ENCODE measurements at places on chromosomes 3 and 15.

DNA sequence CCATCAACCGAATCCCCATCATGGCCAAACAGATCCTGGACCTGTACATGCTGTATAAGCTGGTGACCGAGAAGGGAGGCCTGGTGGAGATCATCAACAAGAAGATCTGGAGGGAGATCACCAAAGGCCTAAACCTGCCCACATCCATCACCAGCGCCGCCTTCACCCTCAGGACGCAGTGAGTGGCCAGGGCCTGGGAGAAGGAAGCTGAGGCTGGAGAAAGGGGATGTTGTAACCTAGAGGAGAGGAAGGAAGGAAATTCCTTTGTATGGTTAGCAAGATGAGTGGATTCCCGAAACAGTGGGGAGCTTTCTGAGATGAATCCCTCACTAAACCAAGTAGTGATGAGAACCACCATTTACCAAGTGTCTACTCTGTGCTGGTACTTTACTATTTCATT lies 25.8 kb upstream of the CLK3 start:
- H3K27me3 ChIP-seq, result no peaks in the 10 kb centered on the region
- no peaks in the 10 kb centered on the region for H3K4me1 ChIP-seq
- H3K4me3 ChIP-seq, result no peak overlapping the region
- no peak overlapping the region for H3K27ac ChIP-seq
- no peak for DNase-seq

DNA sequence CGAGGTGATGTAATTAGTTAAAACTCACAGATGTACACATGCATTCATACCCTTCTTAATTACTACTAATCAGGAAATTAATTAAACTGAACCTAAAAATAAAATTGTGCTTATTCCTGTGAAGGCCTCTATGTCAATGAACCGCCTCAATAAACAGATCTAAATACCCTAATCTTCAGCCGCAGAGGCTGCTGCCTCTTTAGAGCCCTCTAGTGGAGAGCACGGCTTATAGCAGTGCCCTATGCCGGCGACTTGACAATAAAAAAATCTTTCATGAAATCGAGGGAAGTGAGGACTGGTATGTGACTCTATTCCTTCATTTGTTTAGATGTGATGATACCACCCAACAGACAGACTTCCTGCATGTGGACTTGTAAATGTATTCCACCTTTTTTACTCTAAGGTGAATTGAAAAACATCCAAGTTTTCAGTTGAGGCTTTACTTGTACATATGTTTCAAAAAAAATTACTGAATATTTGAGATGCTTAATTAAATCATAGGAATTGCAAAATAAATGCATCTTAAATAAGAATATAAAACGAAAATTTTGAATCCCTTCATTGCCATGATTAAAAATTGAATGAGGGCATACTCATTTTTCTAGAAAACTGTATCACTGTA lies 8.3 kb upstream of the EPHA3 start:
- no peaks in the 10 kb centered on the region for H3K36me3 ChIP-seq
- H3K4me1 ChIP-seq, result no peaks in the 10 kb centered on the region
- DNase-seq, result peak; percentile 29
- no peak overlapping the region for H3K4me3 ChIP-seq
- no peak overlapping the region for H3K27ac ChIP-seq

DNA sequence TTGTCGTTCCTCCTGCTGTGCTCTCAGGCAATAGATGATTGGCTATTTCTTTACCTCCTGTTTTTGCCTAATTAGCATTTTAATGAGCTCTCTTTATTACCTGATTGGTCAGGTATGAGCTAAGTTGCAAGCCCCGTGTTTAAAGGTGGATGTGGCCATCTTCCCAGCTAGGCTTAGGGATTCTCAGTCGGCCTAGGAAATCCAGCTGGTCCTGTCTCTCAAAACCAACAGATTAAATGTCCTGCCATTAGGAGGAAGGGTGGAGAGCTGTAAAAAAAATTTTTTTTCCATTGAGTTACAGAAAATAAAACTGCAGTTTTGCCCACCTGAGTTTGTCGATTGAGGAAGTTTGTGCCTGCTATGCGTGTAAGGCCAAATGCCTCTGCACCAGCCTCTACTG lies 5.4 kb upstream of the ACSBG1 start:
- no peaks in the 10 kb centered on the region for H3K36me3 ChIP-seq
- DNase-seq, result no peak
- H3K27me3 ChIP-seq, result no peaks in the 10 kb centered on the region

- H3K4me3 ChIP-seq, result no peak overlapping the region
- no peaks in the 10 kb centered on the region for H3K27me3 ChIP-seq
- H3K27ac ChIP-seq, result no peak overlapping the region
- no peak for DNase-seq
- no peaks in the 10 kb centered on the region for H3K4me1 ChIP-seq
Observed at GRCh38 chr3:103085465-103085864, 650.6 kb downstream of the ZPLD1 start.

- H3K27me3 ChIP-seq, result no peaks in the 10 kb centered on the region
- no peaks in the 10 kb centered on the region for H3K4me1 ChIP-seq
- H3K27ac ChIP-seq, result no peak overlapping the region
- H3K4me3 ChIP-seq, result no peak overlapping the region
- no peak for DNase-seq
Observed at GRCh38 chr15:52207191-52207590, 16.0 kb upstream of the GNB5 start.

GRCh38 chr3:15113471-15113870 lies 14.5 kb upstream of the RBSN start:
- no peak overlapping the region for H3K27ac ChIP-seq
- no peaks in the 10 kb centered on the region for H3K4me1 ChIP-seq
- H3K36me3 ChIP-seq, result no peaks in the 10 kb centered on the region
- no peaks in the 10 kb centered on the region for H3K27me3 ChIP-seq
- no peak for DNase-seq

DNA sequence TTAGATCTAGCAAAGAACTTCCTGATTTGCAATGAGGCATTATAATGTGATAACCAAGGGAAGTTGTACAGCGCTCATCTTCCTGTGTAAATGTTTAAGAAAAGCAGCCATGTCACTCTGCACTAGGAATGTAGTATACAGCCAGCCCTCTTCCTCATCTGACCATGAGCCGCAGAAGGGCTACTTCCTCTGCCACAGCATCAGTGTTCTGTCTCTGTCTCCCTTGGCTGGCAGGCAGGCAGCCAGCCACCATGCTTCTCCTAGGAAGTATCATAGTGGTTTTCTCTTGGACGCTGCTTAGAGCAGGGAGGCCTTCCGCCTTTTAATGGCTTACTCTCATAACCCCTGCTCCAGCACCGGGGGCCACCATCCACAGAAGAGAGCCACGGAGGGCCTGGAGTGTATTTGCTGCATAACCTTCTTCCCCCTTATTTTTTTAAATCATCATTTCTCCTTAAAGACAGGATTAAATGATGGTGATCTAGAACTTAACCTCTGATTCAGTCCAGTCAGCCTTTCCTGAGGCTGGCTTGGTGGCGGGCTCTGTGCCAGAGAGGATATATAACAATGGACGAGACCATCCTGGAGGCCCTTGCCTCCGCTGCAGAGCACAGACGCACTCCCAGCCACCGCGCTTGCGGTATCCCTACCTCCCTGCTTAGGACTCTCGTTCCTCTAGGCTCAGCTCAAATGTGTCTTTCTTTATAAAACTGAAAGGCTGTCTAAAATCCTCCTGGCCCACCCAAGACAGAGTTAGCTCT lies 57.3 kb upstream of the PLXNA1 start:
- no peak overlapping the region for H3K27ac ChIP-seq
- no peak overlapping the region for H3K4me3 ChIP-seq
- H3K4me1 ChIP-seq, result no peaks in the 10 kb centered on the region
- no peaks in the 10 kb centered on the region for H3K36me3 ChIP-seq
- no peaks in the 10 kb centered on the region for H3K27me3 ChIP-seq

GRCh38 chr3:58334013-58334321 lies 1.3 kb downstream of the PXK start:
- peak overlapping the region; percentile 68 for H3K4me3 ChIP-seq
- H3K4me1 ChIP-seq, result peaks cover 22% of the 10 kb centered on the region
- H3K27ac ChIP-seq, result peak overlapping the region; percentile 70

DNA sequence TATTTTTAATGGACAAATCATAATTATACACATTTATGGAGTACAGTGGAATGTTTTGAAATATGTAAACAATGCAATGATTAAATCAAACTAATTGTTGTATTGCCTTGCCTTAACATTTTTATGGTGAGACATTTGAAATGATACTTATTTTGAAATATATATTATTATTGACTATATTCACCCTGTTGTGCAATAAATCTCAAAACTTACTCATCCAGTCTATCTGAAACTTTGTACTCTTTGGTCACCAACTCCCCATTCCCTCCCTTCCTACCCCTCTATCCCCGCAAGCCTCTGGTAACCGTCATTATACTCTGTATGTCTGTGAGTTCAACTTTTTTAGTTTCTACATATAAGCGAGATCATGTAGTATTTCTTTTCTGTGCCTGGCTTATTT lies 74.7 kb upstream of the GOLGA6B start:
- DNase-seq, result no peak
- H3K36me3 ChIP-seq, result peaks cover 18% of the 10 kb centered on the region
- no peaks in the 10 kb centered on the region for H3K4me1 ChIP-seq
- no peak overlapping the region for H3K27ac ChIP-seq
- no peak overlapping the region for H3K4me3 ChIP-seq
- no peaks in the 10 kb centered on the region for H3K27me3 ChIP-seq

- no peaks in the 10 kb centered on the region for H3K27me3 ChIP-seq
- no peak overlapping the region for H3K27ac ChIP-seq
- H3K4me3 ChIP-seq, result no peak overlapping the region
- no peak for DNase-seq
- H3K4me1 ChIP-seq, result no peaks in the 10 kb centered on the region
- no peaks in the 10 kb centered on the region for H3K36me3 ChIP-seq
Observed at GRCh38 chr15:96418146-96418545, 87.6 kb downstream of the NR2F2 start.

DNA sequence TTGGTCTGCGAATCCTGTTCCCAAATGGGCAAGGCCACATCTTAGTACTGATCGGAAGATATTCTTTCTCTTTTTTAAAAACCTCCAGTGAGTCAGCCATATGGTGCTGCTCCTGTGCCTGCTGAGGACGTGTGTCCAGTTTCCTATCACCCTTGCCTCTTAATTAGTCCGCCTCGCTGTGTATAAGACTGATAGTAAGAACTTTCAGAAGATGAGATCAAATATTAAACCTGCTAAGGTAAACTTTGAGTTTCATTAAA lies 612 bp downstream of the UBA5 start:
- H3K4me1 ChIP-seq, result peaks cover 19% of the 10 kb centered on the region
- no peak for DNase-seq
- H3K4me3 ChIP-seq, result peak overlapping the region; percentile 99
- H3K27me3 ChIP-seq, result no peaks in the 10 kb centered on the region
- peak overlapping the region; percentile 92 for H3K27ac ChIP-seq
- peaks cover 14% of the 10 kb centered on the region for H3K36me3 ChIP-seq

DNA sequence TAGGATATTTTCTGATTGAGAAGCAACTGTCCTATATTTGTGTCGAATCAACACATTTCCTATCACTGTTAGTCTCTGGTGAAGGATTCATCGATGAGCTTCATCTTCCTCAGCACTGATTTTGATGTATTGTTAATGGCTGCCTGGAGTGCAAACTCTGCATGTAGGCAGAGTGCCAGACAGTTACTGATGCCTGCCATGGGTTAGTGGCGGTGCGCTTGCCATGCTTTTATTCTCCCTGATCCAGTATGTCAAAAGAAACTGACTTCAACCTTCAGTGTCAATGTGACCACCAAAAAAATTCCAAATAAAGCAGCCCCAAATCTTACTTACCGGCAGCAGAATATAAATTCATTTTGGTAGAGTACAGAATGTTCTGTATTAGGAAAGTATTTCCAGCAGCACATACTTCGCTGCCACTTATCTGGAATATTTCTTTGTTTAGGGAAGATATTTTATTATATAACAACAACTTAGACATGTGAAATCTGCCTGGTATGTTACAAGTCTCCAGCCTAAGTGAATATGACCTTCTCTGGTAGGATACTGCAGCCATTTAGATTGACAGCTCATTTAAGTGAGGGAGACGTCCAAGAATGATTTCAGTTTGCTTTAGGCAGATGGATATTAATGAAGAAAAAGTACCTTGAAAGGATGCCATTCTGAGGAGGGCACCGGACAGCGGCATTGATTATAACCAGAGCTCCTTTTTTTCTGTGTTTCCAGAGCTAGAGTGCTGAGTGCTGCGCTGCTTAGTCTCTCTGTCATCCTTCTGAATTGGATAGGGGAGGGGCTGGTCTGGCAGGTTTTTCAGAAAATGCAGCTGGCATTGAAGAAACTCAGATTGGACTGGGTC lies 59.9 kb downstream of the ARHGEF26 start:
- H3K27me3 ChIP-seq, result no peaks in the 10 kb centered on the region
- no peak overlapping the region for H3K4me3 ChIP-seq
- no peaks in the 10 kb centered on the region for H3K36me3 ChIP-seq
- no peak overlapping the region for H3K27ac ChIP-seq

GRCh38 chr3:123314359-123315270 lies 112.9 kb downstream of the SEC22A start:
- H3K4me3 ChIP-seq, result no peak overlapping the region
- no peaks in the 10 kb centered on the region for H3K4me1 ChIP-seq
- H3K36me3 ChIP-seq, result no peaks in the 10 kb centered on the region
- H3K27me3 ChIP-seq, result no peaks in the 10 kb centered on the region
- no peak overlapping the region for H3K27ac ChIP-seq

DNA sequence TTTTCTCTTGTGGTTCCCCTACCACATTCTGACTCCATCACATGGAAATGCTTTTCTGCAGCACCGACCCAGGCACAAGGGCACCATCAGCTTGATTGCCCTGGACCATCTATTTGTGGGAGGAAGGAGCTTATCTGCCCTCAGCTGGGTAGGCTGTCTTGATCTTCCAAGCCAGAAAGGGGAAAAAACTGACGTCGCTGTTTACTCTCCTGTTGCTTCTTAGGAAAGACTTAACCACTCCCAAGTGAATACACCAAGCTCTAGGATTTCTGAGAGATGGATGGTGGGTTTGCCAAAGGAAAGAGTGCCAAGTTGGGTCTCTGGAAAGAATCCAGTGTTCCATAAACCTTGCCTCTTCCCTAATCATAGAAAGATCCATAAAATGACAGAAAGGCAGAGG lies 4.0 kb downstream of the TNFAIP8L3 start:
- no peak overlapping the region for H3K27ac ChIP-seq
- DNase-seq, result no peak
- no peaks in the 10 kb centered on the region for H3K36me3 ChIP-seq
- H3K4me1 ChIP-seq, result no peaks in the 10 kb centered on the region
- no peak overlapping the region for H3K4me3 ChIP-seq

DNA sequence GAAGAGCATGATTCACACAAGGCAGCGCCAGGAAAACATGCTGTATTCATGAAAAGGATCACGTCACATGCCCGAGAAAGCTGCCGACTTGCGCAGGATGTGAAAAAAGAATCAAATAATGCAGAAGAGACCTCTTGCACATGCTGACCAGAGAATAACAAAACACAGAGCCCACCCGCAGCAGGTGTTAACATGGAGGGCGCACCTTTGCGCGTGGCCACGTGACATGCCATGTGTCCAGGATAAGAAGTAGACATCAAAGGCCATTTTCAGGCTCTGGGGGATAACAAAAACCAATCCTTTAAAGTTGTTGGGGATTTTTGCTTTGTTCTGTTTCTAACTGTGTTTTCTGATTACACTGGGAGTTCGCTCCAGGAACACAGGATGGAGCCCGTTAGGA lies 1332.8 kb downstream of the ZPLD1 start:
- H3K4me3 ChIP-seq, result no peak overlapping the region
- DNase-seq, result no peak
- H3K36me3 ChIP-seq, result no peaks in the 10 kb centered on the region
- no peaks in the 10 kb centered on the region for H3K4me1 ChIP-seq

GRCh38 chr3:85041562-85042055 lies 82.8 kb downstream of the CADM2 start:
- no peak overlapping the region for H3K27ac ChIP-seq
- H3K36me3 ChIP-seq, result no peaks in the 10 kb centered on the region
- no peaks in the 10 kb centered on the region for H3K4me1 ChIP-seq
- no peaks in the 10 kb centered on the region for H3K27me3 ChIP-seq
- H3K4me3 ChIP-seq, result no peak overlapping the region

GRCh38 chr15:36908991-36909390 lies 191.4 kb downstream of the MEIS2 start:
- DNase-seq, result no peak
- H3K27ac ChIP-seq, result no peak overlapping the region
- no peaks in the 10 kb centered on the region for H3K4me1 ChIP-seq

All from naive thymus-derived CD4-positive, alpha-beta T cell (primary cell).